ENCODE measurements at places on chromosomes 7 and 10.

DNA sequence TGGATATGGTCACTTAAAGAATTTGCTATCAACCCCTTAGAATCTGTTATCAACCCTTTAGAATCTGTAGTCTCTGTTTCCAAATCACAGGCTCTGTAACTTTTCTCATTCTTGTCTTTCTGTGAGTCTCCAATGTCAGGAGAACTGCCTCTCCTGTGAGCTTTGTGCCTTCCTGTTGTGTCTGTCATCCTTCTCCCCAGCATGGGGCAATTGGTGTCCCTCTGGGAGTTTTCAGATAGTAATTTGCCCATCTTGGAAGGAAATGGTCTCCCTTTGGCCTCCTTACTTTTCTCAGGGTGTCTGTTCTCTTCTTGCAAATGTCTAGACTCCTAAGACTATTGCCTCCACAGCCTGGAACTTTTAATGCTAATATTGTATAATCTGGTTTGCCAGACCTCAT lies 521.9 kb downstream of the NRG3 start:
- no peak for DNase-seq

- peak; percentile 61 for DNase-seq
Observed at GRCh38 chr7:114789871-114790311, 132.0 kb upstream of the MDFIC start.

DNA sequence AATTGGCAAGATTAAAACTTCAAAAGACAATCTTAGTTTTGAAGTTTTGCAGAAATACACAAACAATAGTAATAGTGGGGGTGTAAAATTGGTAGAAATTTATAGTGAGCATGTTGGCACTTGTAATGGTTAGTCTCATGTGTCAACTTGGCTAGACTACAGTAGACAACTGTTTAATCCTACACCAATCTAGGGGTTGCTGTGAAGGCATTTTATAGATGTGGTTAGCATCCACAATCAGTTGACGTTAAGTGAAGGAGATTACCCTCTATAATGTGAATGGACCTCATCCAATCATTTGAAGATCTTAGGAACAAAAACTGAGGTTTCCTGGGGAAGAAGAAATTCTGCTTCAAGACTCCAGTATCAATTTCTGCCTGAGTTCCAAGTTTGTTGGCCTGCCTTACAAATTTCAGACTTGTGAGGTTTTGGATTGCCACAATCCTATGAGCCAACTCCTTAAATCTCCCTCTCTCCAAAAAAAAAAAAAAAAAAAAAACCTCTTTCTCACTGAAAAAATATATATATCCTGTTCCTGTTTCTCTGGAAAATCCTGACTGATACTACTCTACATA lies 531.6 kb upstream of the IGFBP3 start:
- DNase-seq, result no peak

DNA sequence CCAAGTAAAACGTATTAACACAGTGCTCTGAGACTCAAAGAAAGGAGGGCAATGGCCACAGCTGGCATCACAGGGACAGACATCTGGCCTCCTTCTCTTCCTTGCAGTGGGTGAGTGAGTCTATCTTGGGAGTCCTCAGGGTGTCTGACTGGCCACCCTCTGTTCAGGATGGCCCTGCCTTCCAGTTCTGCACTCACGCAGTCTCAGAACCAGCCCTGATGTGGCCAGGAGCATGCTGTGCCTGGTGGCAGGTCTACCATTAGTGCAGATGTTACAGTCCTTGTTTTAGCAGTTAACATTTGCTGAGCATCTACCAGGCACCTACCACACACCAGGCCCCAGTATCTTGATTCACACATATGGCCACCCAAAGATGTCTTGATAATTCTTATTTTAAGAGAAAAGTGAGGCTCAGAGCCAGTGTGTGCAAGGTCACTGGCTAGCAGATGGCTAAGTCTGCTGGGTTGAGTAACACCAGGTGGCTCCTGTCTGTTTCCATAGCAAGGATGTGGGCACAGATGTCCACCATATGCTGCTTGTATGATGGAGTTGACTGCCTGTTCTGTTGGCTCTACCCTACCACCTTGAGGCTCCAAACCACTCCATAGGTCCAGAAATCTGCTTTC lies 23.2 kb upstream of the ARHGAP22 start:
- no peak for DNase-seq

GRCh38 chr7:18408461-18408860 lies 87.1 kb upstream of the HDAC9 start:
- DNase-seq, result no peak

GRCh38 chr10:35015843-35016408 lies 74.2 kb downstream of the CUL2 start:
- DNase-seq, result no peak

- peak; percentile 77 for DNase-seq
Observed at GRCh38 chr10:32379318-32379949, 32.5 kb upstream of the EPC1 start.

- no peak for DNase-seq
Observed at GRCh38 chr7:69399401-69399800, 198.9 kb upstream of the AUTS2 start.

DNA sequence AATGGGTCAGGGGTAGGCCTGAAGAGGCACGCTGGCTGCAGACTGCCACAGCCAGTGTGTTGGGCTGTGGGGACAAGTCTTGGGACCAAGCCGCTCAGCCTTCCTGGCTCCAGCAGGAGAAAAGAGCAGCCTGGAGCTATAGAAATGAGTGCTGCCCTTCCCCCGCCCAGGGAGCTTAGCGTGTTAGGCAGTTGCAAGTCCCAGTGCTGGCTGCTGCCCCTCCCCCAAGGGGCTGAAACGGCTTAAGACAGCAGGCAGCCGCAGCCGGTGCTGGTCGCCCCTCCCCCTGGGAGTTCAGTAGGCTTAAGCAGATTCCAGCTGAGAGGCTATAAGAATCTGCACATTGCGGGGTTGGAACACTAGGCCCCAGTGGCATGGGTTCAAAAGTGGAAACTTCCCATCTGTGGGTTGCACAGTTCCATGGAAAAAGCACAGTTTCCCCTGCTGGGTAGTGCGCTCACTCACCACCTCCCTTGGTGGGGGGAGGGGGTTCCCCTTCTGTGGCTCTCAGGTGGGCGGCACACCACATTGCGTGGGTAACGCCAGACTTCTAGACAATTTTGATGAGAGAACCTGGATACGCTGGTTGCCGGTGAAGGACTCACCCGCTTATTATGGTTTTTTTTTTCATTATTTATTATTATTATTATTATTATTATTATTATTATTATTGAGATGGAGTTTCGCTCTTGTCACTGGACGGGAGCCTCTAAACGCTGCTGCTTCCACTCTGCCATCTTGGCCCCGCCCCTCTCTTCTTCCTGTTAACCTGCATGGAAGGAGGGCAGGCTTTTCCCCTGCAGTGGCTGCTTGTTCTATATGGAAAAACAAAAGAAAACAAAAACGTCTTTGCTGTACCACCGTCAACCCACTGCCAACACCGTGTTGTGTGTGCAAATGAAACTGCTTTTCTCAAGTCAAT lies 151.1 kb downstream of the CXCL12 start:
- no peak for DNase-seq

DNA sequence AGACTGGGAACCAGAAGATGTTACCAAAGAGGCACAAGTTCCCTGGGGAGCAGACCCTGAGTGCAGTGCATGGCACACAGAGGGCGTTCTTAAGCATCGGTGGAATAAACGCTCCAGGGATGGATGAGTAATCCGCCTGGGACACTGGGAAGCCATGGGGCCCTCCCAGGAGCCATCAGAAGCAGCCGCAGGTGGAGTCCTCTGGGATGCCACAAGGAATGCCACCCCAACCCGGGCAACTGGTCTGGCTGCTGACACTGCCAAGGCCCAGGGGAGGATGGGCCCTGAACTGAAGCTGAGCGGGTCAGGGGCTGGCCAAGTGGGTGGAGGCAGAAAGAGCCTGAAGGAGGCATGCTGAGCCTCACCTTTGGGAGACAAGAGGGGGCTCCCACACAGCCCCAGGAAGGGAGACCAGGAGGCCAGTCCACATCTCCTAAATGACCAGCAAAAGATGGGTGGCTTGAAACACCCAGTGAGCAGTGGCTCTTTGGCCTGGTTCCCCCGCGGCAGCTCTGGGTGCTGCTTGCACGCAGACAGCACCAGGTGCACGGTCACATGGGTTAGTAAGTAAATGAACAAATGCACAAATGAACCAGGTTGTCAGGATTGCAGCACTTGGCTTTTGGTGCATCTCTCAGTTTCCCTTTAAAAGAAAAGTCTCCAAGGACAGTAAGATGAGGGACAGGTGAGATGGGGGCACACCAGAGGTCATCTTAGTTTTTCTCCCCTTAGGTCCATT lies 141.3 kb upstream of the ZMIZ1 start:
- no peak for DNase-seq

- no peak for DNase-seq
Observed at GRCh38 chr7:81470724-81471379, 299.0 kb downstream of the HGF start.

DNA sequence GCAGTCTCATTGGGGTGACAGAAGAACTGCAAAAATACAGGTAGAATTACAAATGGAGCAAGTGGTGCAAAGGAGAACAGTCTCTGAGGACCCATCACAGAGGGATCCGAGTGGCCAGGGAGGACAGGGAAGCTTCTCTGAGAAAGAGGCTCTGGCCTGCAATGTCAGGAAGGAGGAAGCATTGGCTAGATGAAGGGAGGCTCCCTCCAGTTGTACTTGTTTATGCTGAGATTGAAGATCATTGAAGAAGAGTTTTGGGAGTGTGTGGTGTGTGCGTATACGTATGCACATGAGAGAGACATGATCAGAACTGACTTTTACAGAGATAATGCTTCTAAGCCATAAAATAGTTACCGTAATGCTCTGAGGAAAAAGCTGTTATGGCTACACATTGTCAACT lies 274.7 kb upstream of the FZD8 start:
- DNase-seq, result no peak

GRCh38 chr10:66928776-66929175 lies 2.9 kb downstream of the LRRTM3 start:
- no peak for DNase-seq

GRCh38 chr7:76397409-76398183 lies 11.9 kb downstream of the SSC4D start:
- DNase-seq, result peak; percentile 83

- no peak for DNase-seq
Observed at GRCh38 chr7:26115650-26116049, 36.3 kb upstream of the NFE2L3 start.

- no peak for DNase-seq
Observed at GRCh38 chr7:116242759-116243158, 32.4 kb downstream of the TES start.

DNA sequence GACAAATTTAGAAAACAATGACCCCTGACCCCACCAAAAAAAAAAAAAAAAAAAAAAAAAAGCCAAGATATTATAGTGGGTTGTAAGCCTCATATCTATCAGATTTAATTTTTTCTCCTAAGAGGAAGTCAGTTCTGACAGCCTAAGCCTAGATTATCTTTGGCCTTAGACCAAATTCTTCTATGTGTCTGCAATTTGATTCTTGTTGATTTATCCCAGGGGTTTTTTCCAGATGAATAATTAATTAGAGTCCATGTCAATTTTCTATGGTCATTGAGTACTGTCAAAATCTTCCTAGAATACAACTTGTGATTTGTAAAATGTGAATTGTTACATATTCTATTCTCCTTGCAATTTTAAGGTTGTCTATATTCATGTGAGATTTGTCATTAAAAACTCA lies 151.6 kb upstream of the CACNA2D1 start:
- peak; percentile 21 for DNase-seq

- DNase-seq, result peak; percentile 42
Observed at GRCh38 chr10:51074238-51075028, at the start of gene PRKG1. TSS of gene PRKG1 (plus strand) at chr10:51074487.

DNA sequence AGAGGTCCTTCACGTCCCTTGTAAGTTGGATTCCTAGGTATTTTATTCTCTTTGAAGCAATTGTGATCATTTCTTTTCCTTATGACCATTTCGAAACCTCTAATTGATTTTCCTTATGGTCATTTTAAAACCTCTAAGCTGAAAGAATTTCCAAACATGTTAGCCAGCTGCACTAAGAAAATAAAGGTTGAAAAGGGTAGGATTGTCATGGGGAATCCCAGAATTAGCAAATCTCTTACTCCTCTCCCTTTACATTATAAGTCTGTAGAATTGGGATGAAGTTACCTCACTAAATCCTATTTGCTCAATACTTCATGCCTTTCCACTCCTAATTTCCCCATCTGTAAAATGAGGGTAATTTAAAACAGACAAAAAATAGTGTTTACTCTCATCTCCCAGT lies 79.5 kb downstream of the FAM185A start:
- DNase-seq, result no peak

DNA sequence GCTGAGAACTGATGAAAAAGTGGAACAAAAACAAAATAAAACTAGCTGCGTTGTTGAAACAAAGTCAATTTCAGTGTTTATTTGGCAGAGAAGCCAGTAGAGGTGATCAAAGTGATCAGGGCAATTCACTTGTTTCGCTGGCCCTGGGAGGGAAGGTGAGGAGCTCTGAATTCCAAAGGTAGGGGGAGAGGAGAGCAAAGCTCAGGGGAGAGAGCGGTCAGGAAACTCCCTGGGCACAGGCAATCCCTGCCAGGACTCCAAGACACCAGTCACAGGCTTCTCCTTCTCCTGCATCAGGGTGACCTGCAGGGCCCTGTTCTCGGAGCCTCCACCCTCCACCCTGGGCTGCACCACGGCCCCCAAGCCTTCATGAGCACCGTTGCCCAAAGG lies 6.8 kb upstream of the KIAA1217 start:
- DNase-seq, result no peak

- DNase-seq, result no peak
Observed at GRCh38 chr7:108648989-108649388, 79.3 kb downstream of the DNAJB9 start.

DNA sequence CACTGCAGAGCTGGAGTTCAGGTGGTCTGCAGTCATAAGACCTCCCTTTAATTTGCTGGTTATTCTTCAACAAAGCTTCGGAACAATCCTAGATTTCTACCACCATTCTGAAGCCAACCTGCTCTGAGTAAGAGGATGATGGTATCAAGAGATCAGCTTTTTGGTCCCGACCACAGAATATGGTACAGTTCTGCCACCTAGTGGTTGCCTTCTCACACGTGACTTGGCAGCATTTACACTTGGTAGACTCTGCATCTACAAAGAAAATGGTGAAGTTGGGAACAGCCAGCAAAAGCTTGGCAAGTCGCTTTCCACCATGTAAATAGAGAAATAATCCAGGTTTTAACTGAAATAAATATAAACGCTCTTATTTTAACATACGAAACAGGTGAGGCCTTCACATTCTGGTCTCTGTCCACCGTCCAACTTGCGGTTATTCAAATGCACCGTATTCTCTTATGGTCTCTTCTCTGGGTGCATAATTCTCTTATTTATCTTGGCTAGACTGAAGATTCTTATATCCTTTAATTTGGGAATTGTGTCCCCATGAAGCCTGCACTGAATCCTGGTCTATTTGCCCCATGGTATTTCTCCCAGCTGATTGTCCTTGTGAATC lies 173.9 kb upstream of the GRM3 start:
- peak; percentile 69 for DNase-seq

Measured in lung microvascular endothelial cell (primary cell).